Vagina (tissue), 2 donors: ENCODE measurements at places on chromosomes 2 and 18. TPM values are rescaled to one million over a fixed set of nuclear protein-coding genes. Genes with fewer than 3 reads are reported as not detected.

EMX1 gene
- not detected for total RNA-seq

OTX1 gene
- total RNA-seq, result not detected

ELP2 gene
- total RNA-seq, result 60.2 TPM

POTEE gene
- total RNA-seq, result not detected

SPDYA gene
- total RNA-seq, result 5.2 TPM

DUSP19 gene
- 1.7 TPM for total RNA-seq

SP5 gene
- 1.7 TPM for total RNA-seq

MLPH gene
- total RNA-seq, result 34.6 TPM

SERPINB7 gene
- total RNA-seq, result 0.49 TPM

STPG4 gene
- total RNA-seq, result 2.9 TPM

CPLX4 gene
- total RNA-seq, result not detected
